ENCODE measurements at places on chromosomes 1 and 21. TPM values are rescaled to one million over a fixed set of nuclear protein-coding genes. Genes with fewer than 3 reads are reported as not detected.

The POGK gene
- 51.4 TPM for total RNA-seq

The BMP8A gene
- not detected for total RNA-seq

The RHBDL2 gene
- not detected for total RNA-seq

GRCh38 chr21:25515484-25516405, 91.5 kb downstream of the MRPL39 start:
- no peaks in the 10 kb centered on the region for H3K27me3 ChIP-seq
- H3K36me3 ChIP-seq = peaks cover 13% of the 10 kb centered on the region
- H3K4me3 ChIP-seq = no peak overlapping the region
- DNase-seq = no peak
- H3K4me1 ChIP-seq = peaks cover 34% of the 10 kb centered on the region
